ENCODE measurements at places on chromosomes 4 and X.

GRCh38 chr4:173151496-173151895, 17.1 kb upstream of the GALNT7 start:
- no peak for DNase-seq

- DNase-seq, result peak; percentile 23
Measured at GRCh38 chrX:141945426-141945825, 41.7 kb downstream of the MAGEC1 start.

DNA sequence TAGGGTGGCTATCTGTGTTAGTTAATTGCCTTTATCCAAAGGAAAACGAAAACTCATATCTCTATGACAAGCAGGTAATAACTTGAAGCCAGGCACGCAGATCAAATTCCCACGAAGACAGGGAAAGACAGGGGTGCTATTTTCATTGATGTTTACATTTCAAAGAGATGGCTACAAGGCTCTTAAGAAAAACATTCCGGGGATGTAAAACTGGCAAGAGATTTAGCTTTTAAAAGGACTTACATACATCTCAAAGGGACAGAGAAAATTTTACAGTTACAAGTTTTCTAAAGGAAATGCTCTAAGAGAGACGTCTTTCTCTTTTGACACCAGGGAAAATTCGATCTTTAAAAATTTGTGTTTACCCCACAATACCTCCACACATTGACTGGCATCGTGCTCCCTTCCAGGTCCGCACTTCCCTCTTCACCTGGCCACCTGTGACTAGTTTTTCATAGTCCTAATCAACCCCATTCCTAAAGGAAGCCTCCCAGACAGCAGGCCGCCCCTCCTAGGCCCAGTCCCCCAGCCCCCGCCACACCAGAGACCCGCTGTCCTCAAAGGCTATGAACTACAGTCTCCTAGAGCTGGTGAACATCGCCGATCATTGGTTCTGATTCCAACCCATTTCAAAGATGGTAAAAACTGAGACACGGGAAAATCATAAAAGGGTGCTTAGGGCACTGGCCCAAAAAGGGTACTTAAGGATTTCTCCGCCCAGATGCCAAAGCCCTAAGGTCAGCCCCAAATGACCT, 649 bp upstream of the ARAF start:
- no peak for DNase-seq

GRCh38 chr4:72991873-72992272, 77.6 kb downstream of the COX18 start:
- DNase-seq, result no peak

DNA sequence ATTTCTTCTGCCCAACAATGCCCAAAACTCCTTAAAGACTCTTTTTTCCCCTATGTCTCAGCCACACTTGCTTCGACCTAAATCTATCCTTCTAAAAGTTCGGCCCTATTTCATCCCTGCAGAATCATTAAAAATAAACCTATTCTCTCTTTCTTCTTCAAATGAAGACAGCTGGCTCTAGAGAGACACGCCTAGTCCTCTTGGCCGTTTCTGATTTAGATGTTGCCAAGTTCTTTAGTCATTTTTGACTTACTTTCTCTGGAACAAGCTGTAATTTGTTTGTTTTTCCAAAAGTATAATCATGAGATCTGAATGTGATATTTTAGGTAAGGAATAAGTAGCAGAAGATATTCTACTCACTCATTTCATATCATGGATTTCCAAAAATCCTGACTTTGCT, 211.6 kb downstream of the CENPC start:
- no peak for DNase-seq

GRCh38 chr4:123706973-123707372, 310.4 kb downstream of the SPRY1 start:
- DNase-seq, result no peak

GRCh38 chr4:16626945-16627344, 271.5 kb downstream of the LDB2 start:
- DNase-seq, result no peak

DNA sequence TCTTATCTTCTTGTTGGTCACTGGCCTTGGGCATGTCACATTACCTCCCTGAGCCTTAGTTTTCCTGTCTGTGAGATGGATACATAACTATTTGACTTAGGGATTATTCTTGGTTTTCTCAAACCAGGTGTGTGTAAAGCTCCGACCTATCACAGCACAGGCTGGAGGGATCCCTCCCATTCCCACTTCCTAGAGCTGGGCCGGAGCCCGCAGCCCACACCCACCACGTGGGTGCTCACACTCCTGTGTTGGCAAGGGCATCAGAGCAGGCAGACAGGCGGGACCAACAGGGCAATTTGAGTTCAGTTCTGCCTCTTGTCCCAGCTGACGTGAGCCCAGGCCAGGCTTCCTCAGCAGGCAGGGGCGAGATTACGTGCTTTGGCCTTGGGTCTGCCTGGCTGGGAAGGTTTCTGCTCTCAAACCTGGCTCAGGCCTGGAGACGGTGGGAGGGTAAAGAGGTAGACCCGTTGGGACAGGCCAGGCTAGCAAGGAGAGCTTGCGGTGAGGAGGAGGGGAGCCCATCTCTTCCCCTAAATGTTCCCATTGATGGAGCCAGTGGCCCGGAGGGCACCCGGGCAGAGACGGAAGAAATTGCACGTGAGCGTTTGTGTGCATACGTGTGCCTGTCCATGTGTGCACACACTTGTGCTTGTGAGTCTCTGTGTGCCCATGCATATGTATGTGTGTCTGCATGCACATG, 734 bp upstream of the SH3TC1 start:
- DNase-seq, result no peak

DNA sequence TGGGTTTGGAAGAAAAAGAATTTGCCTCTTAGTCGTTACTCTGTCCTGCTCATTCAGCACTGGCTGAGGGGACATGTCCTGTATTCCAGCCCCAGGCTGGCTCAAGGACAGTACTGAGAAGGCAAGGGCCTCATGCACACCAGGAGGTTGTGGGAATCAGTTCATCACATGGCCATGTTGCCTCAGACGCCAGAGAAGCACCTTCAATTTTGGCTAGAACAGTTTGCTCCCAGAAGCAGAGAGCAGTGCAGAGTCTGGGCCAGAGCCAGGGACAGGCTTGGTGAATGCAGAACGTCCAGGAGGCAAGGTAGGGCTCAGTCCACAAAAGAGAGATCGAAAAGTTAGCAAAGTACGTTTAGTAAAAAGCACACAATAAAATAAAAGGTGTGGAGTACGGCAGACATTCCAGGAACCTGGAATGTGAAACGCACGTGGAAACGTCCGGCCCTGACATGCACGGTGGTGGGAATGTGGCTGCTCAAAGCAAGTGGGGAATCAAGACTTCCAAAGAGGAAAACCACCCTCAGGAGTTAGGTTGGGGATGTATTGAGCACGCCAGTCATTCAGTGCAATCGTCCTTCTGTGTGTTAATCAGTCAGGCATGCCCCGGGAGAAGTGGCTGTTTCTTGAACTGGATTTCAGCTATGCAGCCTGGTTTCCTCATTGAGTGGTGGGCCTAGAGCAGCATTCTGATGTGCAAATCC, 1.2 kb upstream of the SLC2A9 start:
- no peak for DNase-seq

DNA sequence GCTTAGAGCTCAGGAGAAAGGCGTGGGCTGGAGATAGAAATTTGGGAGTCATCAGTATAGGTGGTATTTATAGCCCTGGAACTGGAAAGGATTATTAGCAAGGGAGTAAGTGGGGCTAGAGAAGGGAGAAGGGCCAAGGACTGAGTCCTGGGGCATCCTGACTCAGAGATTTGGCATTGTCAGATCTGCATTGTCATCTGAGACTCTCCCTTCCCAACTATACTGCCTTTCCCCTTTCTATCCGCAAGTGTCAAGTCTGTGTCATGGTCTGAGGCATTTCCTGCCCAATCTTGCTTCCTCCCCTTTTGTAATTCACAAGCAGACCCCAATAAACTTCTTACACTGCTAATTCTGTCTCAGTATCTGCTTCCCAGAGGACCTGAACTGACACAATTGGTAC, 24.4 kb upstream of the SLC25A43 start:
- peak; percentile 20 for DNase-seq

DNA sequence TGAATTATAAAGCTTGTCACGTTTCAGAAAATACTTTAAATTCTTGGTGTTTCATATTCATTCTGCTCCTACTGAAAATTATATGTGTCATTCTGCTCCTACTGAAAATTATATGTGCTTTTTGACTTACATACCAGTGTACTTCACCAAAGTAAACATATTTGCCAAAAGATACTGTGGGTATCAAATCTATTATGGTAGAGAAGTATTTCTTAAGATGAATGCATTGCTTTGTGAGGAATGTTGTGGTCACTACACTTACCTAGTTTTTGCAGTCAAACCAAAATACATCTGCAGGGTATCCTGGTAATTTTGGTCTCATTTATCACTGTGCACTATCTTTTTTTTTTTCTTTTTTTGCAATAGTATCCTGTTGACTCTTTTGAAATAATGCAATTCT, 287.7 kb upstream of the MAD2L1 start:
- DNase-seq, result no peak

- DNase-seq, result no peak
Measured at GRCh38 chr4:124432500-124432899, 280.0 kb downstream of the ANKRD50 start.

GRCh38 chrX:24260842-24261550, 52.9 kb downstream of the SUPT20HL2 start:
- DNase-seq, result no peak

GRCh38 chrX:14363728-14364127, 165.6 kb upstream of the GLRA2 start:
- no peak for DNase-seq

DNA sequence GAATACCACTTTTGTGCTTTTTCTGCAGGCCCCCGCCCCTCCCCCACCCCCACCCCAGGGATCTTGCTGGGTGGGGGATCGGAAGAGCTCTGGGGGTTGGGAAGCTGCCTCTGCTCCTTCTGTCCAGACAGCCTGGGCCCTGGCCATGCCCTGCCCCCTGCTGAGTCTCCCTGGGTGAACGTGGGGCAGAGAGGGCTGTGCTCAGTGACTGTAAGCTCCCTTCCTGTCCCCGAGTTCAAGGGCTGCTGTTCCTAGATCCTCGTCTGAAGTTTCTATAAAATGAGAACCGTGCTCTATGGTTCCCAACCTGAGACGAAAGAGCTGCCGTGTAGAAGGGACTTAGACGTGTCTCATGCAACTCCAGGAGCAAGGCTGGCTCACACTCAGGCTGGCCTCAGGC, 105.0 kb downstream of the SORCS2 start:
- no peak for DNase-seq

GRCh38 chrX:77076896-77077295, 370.3 kb upstream of the FGF16 start:
- no peak for DNase-seq

GRCh38 chr4:54913751-54914526, 211.5 kb downstream of the KDR start:
- no peak for DNase-seq

DNA sequence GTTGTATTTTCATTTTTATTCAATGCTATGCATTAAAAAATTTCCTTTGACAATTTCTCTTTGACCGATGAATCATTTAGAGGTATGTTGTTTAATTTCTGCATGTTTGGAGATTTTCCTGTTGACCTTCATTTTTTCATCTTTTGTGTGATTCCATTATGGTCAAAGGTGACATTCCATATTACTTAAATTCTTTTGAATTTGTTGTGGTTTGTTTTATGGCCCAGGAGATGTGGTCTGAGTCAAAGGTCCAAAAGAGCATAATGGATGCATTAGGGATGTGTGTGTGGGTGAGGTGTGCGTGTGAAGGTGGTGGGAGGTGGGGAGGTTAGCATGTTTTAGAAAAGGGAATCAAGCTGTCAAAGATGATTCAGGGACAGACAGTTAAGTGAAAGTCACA, 76.0 kb upstream of the GIMD1 start:
- no peak for DNase-seq

DNA sequence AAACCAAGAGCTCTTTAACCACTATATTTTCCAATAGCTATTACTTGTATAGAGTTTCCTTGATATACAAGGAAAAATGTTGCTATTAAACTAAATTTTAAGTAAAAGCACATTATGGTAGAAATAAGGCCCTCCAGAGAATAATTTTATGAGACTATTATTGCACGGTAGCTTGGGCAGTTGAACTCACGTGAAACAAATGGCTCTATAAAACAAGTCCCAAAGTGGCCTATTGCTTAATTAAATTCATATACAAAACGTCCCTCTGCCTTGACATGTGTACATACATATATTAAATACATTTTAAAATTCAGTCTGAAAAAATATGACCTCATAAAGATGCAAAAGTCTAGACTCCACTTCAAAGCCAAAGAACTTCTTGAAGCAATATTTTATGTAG, 582.2 kb downstream of the CENPC start:
- no peak for DNase-seq

DNA sequence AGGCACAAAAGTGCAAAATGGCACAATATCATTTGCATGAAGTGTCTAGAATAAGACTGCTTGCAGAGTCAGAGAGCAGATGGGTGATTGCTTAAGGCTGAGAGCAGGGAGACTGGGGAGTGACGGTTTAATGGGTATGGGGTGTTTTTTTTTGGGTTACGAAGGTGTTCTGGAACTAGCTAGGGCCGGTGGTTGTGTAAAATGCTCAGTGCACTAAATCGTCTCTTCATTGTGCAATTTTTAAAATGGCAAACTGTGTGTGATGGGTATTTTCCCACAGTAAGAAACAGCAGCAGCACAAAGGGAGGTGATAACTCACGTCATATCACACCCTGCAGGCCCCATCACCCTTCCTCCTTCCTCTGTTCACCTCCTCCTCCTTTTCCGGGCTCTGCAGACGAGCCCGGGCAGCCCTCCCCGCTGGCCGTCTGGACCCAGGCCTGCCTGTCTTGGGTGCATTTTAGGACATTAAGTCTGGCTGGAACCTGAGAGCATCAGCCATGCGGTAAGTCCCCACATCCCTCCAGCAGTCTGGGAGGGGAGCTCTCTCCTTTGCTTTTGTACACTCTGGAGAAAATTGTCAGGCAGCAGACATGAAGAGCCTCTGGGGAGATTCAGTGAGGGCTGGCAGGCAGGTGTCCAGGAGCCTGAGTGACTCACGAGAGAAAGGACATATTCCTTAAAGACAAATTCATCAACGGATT, 42.7 kb downstream of the ASMT start:
- no peak for DNase-seq

DNA sequence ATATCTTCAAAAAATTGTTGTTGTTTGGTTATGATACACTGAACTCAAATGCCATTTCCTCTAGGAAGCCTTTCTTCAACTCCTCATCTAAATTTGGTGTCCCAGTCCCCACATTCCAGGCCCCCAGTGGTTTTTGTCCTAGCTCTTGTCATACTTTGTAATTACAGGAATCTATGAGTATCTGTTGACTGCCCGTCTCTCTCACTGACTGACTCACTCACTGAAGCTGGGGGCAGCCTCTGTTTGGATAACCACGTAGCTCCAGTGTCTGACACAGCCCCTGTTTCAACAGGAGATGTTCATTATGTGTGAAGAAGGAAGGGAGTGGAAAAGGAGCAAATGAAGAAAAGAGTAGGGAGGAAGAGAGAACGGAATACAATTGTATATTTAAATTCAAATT, 284.1 kb upstream of the TENM3 start:
- no peak for DNase-seq

DNA sequence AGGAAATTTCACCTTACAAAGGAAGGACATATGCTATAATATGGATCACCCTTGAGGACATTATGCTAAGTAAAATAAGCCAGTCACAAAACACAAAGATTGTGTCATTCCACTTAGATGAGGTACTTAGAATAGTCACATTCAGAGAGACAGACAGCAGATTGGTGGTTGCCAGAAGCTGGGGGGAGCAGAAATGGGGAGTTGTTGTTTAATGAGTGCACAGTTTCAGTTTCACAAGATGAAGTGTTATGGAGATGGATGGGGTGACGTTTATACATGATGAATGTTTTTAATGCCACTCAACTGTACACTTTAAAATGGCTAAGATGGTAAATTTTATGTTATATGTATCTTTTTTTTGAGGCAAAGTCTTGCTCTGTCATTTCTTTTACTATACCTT, 14.8 kb upstream of the SPON2 start:
- no peak for DNase-seq

GRCh38 chr4:186722796-186723291, 812 bp downstream of the FAT1 start:
- no peak for DNase-seq

All from PC-9 (cell line).